Cardiac muscle cell (in vitro differentiated cells and primary cell): ENCODE measurements at places on chromosomes 5 and 9.

DNA sequence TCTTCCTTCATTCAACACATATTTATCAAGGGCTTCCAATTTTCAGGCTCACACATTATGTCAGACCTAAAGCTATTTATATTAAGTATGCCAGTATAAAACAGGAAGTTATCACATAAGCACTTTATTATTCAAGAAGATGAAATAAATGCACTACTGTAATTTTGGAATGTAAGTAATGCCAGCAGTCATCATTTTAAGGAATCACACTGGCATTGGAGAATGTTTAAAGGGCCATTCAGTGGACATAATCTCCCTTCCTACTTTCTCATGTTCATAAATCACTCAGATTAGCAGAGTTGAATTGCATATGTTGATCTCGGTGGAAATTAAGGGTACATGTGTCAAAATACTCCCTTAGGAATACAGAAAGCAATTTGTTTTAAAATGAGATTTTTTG lies 164.4 kb downstream of the GIN1 start:
- no peak for DNase-seq

- peak; percentile 77 for DNase-seq
These were observed 138.4 kb downstream of the LHFPL2 start for GRCh38 chr5:78509884-78510769.

GRCh38 chr5:81881595-81881994 lies 90.2 kb upstream of the ATG10 start:
- no peak for DNase-seq

- DNase-seq, result no peak
These were observed 39.2 kb downstream of the TSTD2 start for GRCh38 chr9:97593960-97594359.

DNA sequence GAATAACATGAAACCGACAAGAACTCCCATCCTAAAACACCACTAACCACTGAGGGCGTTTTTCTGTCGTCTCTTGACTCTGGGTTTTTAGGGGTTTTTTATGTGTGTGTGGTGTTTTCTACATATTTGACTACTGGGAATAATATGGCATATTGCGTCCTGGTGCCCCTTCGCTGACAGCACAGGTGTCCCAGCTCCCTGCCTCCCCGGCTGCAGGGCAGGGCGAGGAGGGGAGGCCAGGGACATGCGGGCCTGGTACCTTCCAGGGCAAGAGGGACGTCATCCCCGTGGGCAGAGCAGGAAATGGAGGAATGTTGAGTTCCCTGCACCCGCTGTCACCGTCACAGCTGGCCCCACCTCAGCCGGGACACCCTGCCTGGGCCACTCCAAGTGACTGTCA lies 34.8 kb downstream of the VAV2 start:
- DNase-seq, result no peak
